ENCODE measurements at places on chromosomes 16 and 17.

- DNase-seq, result no peak
These were observed 11.4 kb downstream of the MYL4 start for GRCh38 chr17:47220531-47220999.

DNA sequence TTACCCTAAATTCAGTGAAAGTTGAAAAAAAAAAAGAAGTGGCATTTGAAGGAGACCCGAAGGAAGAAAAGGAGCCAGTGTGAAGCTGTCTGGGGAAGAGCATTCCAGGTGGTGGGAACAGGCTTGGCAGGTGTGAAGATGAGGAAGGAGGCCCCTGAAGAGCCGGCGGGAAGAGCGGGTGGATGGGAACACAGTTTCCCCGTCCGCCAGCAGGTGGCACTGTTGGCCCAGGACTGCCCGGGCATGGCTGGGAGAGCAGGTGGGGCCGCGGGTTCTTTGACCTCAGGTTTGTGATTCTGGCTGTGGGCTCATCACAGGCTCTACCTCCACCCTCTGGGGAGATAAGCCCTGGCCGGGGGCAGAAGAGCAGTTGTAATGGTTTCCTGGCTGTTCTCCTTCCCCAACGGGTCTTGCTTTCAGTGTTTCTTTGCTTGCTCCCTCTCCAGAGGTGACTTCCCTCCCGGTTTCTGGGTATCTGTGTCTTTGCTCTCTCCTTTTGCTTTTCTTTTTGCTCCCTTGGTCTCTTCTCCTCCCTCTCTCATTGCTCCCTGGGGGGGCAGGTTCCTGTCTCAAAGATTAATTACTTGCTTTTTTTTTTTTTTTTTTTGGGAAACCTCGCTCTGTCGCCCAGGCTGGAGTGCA is 32.3 kb downstream of the RAP1GAP2 start:
- DNase-seq, result peak; percentile 58

- DNase-seq, result no peak
These were observed 21.7 kb downstream of the TRPV2 start for GRCh38 chr17:16437083-16437482.

DNA sequence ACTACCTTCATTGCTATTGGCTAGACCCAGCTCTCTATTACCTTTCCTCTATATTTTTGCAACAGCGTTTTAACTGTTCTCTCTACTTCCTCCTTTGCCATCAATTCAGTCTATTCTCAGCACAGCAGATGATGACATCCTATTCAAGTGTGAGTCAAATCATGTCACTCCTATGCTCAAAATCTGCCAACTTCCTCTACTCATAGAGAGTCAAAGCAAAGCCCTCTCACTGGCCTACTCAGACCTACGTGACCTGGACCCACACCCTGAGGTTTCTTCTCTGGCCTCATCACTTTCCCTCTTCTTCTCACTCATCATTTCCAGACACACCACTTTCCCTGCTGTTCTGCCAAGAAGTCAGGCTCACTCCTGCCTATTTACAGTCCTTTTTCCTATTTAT is 289.0 kb upstream of the AXIN2 start:
- DNase-seq, result no peak

DNA sequence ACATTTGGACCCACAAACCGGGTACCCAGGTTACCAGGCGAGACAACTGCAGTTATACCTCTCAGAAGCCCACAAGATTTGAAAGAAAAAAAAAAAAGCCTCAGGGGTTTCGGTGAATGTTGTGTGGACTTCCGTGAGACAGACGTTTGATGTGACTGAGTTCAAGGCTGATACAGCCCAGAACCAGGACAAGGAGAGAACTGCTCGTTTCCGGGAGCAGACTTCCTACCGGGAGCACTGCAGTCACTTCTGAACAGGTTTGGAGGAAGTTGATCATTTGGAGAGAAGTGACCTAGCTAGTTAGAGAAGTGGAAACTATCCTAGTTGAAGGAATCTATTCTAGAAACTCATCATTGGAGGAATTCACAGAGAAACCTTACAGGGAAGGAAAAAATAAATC is 847 bp downstream of the CKLF start:
- DNase-seq, result no peak

DNA sequence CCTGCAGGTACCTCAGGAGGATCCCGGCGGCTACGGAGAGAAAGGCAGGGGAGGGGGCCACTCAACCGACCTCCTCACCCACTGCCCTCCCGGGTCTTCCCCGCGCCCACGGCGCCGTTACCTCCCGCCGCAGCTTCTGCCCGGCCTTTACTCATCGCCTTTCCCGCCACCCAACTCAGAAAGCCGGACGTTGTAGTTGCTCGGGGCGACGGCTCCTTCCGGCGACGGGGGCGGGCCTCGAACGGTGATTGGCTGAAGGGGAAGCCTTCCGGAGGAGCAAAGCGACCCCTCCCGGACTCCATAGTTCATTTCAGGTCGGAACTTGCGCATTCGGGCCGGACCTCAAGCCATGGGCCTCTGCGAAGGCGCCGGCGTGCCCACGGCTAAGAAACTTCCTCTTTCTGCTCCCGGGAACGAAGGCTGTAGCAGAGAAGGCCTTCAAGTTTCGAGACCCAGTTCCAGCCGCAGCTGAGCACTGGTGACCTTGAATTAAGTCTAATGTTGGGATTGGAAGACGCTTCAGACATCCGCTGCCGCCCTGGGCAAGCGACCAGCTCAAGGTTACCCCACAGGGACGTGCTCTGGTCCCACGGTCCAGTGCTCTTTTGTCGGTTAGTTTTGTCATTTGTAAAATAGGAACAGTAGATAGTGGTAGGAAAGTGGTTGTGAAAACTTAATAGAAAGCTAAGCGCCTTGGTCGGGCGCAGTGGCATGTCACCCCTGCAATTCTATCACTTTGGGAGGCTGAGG is at the start of gene PSMC3IP:
PSMC3IP (minus strand) TSS at position 198 of the 750 bp plus-strand sequence; CDS start at position 155, 43 bp downstream.
- peak; percentile 89 for DNase-seq

DNA sequence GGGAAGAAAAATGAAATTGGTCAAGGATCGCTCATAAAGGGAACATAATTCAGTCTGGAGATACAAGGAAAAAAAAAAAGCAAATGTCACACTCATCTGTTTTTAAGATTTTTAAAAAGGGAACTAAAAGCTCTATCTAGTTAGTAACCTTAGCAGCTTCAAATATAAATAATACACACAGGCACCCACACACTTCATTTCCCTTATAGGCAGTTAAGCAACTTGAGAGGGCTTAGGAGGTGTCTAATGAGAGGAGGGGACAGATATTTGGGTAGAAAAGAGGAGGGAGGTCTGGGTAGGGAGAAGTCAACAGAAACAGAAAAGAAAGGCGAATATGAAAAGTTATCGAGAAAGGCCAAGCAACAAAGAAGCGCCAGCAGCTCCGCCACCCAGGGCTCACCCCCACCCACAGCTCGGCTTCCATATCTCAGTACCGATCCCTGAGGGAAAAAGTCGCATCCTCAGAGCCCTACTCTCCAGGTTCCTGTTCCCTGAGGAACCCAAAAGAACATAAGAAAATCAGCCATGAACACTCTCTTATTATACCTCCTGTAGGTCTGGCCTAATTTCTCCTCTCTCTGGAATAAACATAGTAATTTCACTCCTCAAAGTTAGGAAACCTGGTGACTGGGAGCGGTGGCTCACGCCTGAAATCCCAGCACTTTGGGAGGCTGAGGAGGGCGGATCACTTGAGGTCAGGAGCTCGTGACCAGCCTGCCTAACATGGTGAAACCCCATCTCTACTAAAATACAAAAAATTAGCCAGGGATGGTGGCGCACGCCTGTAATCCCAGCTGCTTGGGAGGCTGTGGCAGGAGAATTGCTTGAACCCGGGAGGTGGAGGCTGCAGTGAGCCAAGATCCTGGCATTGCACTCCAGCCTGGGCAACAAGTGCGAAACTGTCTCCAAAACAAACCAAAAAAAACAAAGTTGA is 69.6 kb upstream of the RCVRN start:
- no peak for DNase-seq

DNA sequence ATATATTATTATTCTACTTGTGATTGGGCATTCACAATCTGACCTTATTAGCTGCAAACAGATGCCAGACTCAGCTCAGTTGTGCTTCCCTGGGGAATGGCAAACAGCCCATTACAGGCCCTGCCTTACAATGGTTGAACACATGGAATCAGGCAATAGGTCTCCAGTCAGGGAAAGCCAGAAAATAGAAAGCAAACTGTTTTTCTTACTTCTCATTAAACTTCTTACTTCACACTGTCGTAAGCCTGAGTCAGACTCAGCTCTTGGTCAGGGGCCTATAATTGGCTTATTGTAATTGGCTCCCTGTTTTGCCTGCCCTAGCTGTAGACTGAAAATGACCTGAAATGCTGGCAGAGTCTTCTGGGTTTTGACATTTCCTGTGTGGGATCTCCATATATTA is 77.0 kb upstream of the CA10 start:
- DNase-seq, result no peak

DNA sequence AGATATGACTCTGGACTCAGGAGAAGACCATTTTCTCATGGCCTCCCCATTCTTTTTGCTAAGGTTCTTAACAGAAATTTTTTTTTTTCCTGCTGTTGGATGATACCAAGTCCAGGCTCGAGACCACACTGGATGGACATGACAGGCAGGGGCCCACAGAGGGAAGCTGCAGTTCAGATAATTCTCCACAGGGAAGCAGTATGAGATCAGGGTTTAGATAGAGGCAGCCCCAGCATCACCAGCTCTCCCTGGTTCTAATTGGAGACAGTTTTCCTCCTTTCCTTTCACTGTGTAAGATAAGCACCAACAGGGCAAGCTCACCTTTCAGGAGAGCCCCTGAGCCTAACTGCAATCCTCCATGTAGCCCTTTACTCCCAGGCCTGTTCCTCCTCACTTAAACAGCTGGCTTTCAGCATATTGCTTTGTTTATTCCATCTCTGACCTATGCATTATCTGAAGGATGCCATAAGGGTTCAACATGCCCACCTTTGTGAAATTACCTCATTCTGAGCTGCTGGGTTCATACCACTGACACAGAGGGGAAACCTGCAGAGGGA is 108.1 kb downstream of the SNX11 start:
- no peak for DNase-seq

GRCh38 chr16:69078073-69078472 is 27.4 kb upstream of the HAS3 start:
- DNase-seq, result no peak

DNA sequence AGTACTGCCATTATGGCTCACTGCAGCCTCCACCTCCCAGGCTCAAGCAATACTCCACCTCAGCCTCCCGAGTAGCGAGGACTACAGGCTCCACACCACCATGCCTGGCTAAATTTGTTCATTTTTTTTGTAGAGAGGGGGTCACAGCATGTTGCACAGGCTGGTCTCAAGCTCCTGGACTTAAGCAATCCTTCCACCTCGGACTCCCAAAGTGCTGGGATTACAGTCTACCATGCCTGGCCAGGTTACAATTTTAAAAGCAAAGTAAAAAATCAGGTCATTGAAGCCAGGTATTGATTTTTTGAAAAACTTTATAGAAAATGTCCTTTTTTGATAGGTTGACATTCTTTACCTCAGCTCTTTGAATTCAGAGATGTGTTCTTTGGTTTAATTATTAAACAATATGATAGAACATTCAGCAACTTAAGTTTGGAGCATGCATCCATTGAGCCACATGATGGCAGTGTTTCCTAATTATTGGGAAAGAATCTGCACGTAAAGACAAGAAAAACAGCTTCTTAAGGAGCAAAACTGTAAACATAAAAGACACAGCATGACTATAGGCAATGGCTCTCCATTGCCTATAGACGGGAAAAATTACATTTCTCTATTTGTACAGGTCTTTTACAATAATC is 1.7 kb upstream of the SLC16A11 start:
- no peak for DNase-seq

DNA sequence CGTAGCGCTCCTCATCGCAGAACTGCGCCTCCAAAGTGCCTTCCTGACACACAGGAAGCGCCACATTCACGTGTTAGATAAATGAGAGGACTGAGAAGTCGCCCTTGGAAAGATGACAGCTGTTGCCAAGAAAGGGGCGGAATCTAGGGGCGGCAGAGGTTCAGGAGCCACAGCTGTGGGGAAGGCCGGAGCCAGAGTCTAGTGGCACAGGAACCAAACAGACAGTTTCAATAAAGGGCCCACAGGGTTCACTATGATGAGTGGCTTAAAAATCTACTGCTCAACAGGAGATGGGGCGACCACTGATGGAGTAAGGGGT is 4.7 kb downstream of the FLCN start:
- DNase-seq, result no peak

GRCh38 chr16:14600164-14600563 is 29.9 kb downstream of the PARN start:
- DNase-seq, result no peak

DNA sequence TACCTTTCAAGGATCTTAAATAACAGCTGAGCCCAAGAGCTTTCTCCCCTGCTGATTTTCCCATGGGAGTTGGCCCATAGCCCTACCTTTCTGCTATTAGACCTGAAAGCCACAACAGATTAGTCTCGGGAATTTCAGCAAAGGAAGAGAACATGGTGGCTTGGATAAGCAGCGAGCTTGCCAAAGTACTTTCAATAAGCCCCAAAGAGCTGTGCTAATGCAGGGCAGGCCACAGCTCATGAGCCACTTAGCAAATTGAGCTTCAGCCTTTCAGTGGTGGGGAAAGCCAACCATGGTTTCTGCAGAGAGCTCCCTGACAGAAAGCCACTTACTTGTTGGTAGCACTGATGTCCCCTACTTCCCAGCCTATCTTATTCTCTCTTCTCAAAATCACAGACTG is 217.8 kb upstream of the IRX5 start:
- DNase-seq, result no peak

- no peak for DNase-seq
These were observed 20.9 kb downstream of the HSD11B2 start for GRCh38 chr16:67451704-67452435.

DNA sequence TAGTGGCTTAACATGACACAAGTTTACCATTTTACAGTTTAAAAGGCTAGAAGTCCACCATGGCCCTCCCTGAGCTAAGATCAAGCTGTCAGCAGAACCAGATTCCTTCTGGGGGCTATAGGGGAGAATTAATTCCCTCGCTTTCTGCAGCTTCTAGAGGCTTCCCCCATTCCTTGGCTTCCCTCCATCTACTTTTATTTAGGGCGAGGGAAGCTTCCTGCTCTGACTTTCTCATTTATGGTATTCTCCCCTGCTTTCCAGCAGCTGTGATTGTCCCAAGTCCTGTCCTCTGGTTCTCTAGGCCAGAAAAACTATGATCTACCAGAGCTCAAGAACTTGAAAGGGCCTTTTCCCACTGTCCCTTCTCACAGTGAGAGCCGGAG is 4.3 kb downstream of the CETP start:
- no peak for DNase-seq

- no peak for DNase-seq
These were observed 24.9 kb upstream of the BEAN1 start for GRCh38 chr16:66402166-66402565.

DNA sequence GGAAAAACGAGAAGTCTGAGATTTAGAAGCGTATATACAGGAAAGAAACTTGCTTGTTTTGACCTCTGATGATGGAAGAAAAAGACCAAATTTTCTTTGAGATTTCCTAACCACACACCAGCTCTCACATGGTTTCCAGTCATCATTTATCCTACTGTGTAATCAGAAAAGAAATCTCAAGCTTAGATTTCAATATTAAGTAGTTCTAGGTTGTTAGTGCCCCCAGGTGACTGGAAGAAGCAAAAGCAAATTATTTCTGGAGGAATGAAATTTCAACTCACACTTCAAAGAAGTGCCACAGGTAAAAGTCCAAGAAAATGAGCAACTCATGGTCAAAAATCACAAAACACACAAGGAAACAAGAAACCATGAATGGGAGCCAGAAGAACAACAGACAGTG is 51.8 kb upstream of the KDM6B start:
- no peak for DNase-seq

- no peak for DNase-seq
These were observed 13.4 kb downstream of the WWP2 start for GRCh38 chr16:69775563-69775962.

Data from stimulated activated CD4-positive, alpha-beta T cell treated with anti-CD3 and anti-CD28 coated beads, Interleukin-12 subunit alpha, Interleukin-12 subunit beta, amount 100 ng/mL, for 24 hours (primary cell).